ENCODE measurements at places on chromosomes 11 and 22.

- no peak for DNase-seq
These were observed 17.2 kb upstream of the OR5B21 start for GRCh38 chr11:58525037-58525614.

DNA sequence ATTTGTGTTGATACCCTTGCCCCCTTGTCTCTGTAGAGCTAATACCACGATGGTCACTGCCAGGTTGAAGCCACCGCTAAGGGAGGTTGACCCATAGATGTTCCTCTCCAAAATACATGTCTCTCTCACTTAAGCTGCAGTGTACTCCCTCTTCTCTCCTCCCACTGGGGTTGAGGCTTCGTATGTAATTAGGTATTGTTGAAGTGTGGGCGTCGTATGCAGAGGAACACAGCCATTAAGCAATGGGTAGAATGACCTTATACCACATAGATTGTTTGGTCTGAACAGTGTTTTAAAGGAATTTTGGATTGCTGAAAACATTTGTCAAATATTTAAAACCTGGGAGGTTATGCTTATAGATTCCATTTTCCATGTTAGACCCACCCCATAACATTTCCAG, 71.9 kb downstream of the TRAF6 start:
- DNase-seq, result no peak

GRCh38 chr11:2530131-2530854, 85.5 kb downstream of the KCNQ1 start:
- no peak for DNase-seq

GRCh38 chr11:45646275-45646927, 19.0 kb downstream of the CHST1 start:
- no peak for DNase-seq

GRCh38 chr22:33325232-33326004, 267.2 kb upstream of the SYN3 start:
- no peak for DNase-seq

DNA sequence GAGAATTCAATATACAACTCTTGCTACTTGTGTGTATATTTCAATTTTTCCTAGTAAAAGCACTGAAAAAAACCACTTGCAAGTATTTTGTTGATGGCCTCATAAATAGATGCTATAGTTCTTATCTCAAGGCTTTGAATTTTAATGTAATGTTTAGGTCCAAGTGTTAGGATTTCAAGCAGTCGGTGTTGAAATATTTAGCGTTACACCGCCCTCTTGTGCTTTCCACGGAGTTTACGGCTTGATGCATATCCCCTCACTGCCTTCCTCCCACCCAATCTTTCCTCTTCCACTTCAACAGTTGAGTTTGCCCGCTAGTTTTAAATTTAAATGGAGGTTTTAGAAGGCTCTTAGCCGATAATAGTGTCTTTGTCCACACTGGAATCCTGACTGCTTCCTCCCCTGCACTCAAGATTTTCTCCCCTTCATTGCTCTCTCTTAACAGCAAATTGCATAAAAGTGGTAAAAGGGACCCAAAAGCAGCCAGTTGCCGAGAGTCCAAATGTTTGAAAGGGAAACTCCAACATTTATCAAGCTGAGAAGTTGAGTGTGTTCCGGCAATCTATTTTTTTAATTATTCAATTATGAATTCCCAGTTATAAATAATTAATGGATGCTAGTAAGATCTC, 25.9 kb upstream of the HTATIP2 start:
- no peak for DNase-seq

DNA sequence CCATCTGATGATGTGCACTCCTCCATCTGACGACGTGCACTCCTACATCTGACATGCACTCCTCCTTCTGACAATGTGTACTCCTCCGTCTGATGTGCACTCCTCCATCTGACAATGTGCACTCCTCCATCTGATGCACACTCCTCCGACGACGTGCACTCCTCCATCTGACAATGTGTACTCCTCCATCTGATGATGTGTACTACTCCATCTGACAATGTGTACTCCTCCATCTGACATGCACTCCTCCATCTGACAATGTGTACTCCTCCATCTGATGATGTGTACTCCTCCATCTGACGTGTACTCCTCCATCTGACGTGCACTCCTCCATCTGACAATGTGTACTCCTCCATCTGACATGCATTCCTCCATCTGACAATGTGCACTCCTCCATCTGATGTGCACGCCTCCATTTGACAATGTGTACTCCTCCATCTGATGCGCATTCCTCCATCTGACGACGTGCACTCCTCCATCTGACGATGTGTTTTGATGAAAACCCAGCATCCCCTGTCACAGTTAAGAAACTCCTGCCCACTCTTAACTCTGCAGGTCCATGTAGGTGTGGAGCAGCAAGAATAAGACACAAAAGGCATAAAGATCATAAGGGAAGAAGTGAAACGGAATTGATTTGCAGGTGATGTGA, 9.7 kb upstream of the IL17REL start:
- no peak for DNase-seq

DNA sequence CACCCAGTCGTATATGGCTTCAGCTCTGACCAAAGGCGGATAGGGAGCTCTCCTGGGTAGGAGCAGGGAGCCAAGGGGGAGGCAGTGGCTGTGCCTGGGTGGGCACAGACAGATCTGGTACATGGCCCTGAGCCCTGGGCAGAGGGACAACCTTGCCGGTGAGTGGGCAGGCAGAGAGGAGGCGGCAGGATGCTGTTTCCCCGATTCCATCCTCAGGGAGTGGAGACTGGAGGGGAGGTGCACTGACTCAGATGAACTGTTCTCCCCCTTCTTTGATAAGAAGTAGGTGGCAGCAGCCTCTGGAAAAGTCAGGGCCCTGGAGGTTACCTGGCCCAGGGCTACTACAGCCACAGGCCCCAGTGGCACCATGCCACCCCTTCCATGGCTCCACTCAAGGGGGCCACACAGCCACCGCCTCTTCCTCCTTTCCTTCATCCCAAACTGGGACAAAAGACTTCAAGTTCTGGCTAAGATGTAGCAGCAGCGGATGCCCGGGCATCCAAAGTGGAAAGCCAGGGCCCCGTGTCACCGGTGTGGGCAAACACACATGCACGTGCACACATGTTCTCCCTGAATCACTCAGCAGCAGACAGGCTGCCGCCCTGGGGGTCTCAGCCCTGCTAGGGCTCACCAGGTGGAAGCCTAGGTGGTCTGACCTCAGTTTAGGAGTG, 13.4 kb downstream of the CXCR5 start:
- no peak for DNase-seq

DNA sequence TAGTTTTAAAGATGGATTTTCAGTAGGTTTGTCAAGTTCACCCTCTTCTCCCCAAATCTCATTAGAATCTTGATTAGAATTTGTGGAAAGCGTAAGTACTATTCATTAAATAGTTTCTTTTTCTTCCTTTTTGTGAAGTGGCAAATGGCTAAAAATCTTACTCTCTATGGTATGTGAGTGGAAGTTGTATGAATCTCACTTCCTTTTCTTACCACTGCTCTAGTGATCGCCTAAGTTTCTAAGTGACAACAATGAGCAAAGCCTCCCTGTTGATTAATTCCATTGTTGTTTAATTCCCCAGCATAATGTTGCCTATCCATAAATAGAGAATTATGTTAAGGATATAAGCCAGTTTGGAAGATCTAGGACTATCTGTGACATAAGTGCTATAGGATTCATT, 82.7 kb downstream of the PGR start:
- DNase-seq, result no peak

DNA sequence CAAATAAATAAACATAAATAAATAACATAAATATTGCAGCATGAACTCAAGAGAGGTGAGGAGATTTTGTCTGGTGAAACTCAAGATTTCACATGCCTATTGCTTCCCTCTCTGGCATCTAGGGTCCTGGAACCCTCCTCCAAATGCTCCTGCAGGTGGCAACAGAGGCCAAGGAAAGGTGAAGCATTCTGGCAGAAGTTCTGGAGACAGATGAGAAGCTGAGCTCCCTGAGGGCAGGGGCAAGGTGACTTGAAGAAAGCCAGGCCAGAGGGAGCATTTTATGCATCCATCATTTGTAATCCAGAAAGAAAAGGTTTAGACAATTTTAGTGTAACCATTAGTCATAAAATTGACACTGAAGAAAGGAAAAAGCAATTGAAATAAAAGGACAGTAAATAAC, 64.9 kb downstream of the ENDOD1 start:
- DNase-seq, result no peak

DNA sequence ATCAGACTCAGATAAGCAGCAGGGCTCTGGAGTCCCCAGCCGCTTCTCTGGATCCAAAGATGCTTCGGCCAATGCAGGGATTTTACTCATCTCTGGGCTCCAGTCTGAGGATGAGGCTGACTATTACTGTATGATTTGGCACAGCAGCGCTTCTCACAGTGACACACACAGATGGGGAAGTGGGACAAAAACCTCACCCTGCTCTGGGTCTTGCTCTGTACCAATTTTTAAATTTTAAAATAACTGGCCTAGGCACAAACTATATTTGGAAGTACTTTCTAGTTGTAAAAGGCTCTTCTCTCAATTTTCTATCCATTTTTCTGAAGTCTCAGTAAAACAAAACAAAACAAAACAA, 131.7 kb downstream of the VPREB1 start:
- DNase-seq, result no peak

- no peak for DNase-seq
These were observed 26.7 kb upstream of the CD44 start for GRCh38 chr11:35112056-35112845.

DNA sequence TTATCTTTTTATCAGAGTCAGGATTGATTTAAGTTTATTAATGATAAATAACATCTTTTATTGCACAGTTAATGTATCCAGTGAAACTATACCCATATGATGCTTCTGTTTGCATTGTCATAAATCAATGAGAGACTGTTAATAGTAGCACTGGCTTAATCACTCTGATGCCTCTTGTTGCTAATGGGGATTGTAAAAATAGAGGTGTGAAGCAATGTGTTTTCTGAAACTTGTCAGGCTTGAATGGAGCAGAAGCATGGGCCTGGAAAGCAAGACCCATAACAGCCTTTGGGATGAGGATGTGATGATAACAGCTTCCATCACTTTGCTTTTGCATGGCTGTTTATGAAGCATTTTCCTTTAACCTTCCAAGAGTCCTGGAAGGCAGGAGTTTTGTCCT, 319.7 kb downstream of the DDX10 start:
- no peak for DNase-seq

GRCh38 chr11:84036664-84037194, 750.6 kb upstream of the CCDC90B start:
- no peak for DNase-seq

DNA sequence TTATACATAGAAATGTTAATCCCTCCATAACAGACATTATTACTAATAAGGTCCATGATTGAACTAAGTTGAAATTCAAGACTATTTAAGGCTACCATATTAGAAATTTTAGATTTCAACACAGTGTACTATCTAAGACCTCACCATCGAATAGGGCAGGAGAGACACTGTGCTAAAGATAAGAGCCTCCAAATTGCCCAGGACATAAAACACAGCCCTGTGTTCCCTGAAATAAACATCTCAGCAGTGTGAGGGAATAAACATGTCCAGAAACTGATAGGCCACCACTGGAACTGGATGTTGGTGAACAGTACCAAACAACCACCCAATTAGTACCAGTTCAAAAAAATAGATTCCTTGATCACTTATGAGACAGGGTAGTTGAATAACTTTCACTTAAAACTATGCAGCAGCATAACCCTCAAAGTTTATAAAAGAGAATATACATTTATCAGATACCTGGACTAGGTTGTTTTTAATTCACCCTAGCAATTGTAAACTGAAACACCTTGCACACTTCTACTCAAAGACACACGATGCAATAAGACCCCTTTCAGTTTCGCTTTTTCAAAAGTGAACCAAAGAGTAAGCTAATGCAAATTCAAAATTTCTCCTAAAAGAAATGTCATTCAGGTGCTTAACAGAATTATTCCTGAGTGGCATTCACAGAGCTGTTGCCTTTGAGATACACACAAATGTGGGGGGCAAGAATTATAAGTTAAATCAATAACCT, 34.3 kb downstream of the USP28 start:
- no peak for DNase-seq

GRCh38 chr11:65623852-65624616, 8.5 kb downstream of the PCNX3 start:
- DNase-seq, result no peak

GRCh38 chr22:25332386-25332785, 112.9 kb downstream of the CRYBB2 start:
- DNase-seq, result no peak

DNA sequence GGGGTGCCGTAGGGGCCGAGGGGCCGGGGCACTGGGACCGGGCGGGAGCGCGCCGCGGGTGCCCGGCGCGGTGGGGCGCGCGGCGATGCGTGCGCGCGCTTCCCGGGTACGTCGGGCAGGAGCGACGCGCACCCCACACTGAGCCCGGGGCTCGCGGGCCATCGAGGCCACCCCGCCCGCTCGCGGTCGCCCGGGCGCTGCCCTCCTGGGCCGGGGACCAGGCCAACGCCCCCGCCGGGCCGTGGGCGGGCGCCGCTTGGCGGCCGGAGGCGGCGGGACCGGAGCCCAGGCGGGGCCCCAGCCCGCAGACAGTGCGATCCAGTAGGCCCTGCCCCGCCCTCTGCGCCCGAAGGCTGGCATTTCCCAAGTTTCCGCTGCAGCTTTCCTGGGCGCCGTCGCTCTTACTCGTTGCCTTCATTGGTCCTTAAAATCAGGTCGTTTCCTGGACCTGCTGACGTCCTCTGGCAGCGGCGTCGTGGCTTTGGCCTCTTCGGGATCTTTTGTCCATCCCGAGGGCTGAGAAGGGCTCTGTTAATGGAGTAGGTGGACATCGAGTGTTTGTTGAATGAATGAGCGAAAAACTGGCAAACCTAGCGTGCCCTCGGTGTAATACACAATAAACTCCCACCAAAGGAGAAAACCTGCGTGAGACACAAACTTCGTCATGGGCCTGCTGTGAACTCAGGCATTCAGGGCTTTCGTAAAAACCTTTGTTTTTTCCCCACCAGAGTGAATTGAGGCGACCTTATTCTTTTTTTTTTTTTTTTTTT, 638 bp downstream of the PARVA start:
- DNase-seq, result peak; percentile 90

DNA sequence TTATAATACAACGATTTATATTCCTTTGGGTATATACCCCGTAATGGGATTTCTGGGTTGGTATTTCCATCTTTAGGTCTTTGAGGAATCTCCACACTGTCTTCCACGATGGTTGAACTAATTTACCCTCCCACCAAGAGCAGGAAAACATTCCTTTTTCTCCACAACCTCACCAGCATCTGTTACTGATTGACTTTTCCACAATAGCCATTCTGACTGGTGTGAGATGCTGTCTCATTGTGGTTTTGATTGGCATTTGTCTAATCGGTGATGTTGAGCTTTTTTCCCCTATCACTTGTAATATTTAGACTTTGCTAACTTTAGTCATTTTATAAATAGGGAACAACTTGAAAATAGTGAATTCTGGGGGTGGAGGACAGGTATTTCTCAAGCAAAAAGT, 58.1 kb downstream of the PPFIA1 start:
- no peak for DNase-seq

GRCh38 chr11:15635521-15635920, 520.8 kb downstream of the INSC start:
- no peak for DNase-seq

All from coronary artery (tissue), 2 donors.